Activated CD8-positive, alpha-beta memory T cell treated with anti-CD3 and anti-CD28 coated beads for 1 hour (primary cell): ENCODE measurements at places on chromosomes 4 and X.

GRCh38 chrX:123493857-123494256 lies 239.0 kb downstream of the THOC2 start:
- no peak for DNase-seq

DNA sequence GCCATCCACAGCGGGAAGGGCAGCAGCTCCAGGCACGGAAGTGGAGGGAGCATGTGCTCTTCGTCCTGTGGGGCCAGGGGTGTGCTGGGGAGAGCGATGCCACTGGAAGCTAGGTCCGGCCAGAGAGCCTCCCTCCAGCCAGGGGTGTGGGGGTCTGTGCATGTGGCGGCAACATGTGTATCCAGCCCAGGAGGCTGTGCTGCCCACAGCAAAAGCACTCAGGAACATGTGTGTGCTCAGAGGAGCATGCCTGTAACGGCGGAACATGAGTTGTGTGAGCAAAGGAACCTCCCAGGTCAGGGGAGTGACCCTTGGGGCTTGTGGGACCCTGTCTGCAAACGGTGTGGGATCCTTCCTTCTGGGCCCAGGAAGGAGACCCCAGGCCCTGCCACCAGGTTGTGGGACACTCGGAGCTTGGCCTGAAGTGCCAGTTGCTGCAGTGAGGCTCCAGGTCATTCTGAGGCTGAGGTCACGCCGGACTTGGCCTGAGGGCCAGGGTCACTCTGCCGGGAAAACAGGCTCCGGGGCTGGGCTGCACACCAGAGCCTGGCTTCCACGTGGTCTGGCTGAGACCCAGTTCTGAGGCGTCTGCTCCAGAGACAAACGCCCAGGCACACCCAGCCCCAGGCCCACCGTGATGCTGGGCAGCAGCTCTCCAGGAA lies 37.2 kb downstream of the CPLX1 start:
- no peak for DNase-seq

- no peak for DNase-seq
These were observed 124.2 kb downstream of the C4orf51 start for GRCh38 chr4:145804116-145804515.

GRCh38 chr4:13872155-13872554 lies 244.6 kb upstream of the BOD1L1 start:
- no peak for DNase-seq

GRCh38 chr4:110902500-110902899 lies 279.6 kb upstream of the PITX2 start:
- DNase-seq: no peak

GRCh38 chr4:3612281-3612680 lies 80.1 kb upstream of the LRPAP1 start:
- DNase-seq: no peak

- DNase-seq: no peak
These were observed 585.0 kb downstream of the STPG2 start for GRCh38 chr4:97558204-97558778.

DNA sequence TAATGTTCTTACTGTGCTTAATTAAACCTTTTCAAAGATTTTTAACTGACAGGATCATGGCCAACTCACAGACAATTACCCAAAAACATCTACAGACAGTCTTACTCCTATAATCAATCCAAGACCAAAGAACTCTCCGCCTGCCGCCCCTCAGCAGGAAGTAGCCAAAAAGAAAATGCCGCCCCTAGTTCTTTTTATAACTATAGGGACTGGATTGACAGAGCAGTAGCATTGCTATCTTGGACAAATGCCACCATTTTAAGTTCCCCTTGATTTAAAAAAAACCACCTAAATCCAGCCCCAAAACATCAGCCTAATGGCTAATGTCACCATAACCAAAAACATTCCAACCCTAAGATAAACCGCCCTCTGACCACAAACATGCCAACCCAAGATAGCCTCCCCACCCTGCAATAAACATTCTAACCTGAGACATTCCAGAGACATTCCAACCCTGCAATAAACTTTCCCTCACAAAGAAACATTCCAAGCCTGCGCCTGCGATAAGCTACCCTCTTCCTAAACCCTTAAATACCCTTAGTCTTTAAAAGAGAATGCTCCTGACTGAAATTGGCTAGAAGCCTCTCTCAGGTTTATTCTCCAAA lies 77.0 kb downstream of the COQ2 start:
- no peak for DNase-seq

DNA sequence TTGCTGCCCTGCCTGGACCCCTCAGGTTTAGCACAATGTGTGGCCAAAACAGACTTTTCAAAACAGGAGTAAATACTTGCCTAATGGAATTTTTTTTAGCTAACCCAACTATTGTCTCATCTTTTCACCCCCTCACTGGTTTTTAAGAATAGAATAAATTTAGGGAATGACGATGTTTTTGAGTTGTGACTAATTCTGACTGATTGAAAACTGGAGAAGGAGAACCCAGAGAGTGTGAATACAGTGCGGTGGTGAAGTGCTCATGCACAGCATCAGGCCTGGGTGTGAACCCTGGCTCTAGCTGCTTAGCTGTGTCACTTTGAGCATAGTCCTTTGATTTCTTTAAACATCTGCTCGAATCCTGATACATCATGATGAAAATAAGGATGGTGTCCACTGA lies 10.5 kb downstream of the ANTXR2 start:
- DNase-seq: no peak

- DNase-seq: no peak
These were observed 46.2 kb upstream of the TXK start for GRCh38 chr4:48180234-48180633.

GRCh38 chrX:27746516-27746915 lies 61.3 kb upstream of the MAGEB10 start:
- DNase-seq: no peak

DNA sequence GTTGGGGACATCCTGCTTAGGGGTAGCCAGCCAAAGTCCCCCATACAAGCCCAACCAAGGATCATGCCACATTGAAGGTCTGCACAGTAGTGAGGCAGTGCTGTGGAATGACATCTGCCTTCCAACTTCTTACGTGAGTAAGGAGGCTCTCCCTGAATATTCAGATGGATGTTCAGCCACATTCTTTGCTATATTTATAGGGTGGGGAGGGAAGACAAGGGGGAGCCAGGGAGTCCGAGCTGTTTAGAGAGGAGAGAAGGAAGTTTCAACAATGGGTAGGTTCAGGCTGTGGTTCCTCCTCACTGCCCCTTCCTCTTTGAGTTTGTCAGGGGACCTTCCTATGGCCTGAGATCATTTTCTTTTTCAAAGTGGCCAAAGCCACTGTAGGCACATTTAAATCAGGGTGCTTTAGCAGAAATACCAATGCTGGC lies 29.8 kb downstream of the MSN start:
- DNase-seq: no peak

DNA sequence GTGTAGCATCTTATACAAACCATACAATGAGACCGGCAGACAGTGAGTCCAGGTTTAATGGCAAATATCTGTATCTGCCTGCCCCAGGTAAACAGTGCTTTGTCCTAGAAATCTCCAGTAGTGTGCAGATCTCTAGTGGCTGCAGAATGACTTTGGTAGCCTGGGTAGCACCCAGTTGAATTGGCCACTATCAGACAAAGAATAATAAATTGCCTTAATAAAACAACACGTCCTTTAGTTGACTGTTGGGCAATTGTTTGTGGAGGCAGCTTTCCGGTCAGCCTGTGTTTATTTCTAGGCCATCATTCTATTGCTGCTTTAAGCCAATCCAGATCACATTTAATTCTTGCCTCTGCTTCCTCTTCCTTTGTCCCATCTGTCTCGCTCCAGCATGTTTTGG lies 52.5 kb downstream of the SNX25 start:
- DNase-seq: no peak

DNA sequence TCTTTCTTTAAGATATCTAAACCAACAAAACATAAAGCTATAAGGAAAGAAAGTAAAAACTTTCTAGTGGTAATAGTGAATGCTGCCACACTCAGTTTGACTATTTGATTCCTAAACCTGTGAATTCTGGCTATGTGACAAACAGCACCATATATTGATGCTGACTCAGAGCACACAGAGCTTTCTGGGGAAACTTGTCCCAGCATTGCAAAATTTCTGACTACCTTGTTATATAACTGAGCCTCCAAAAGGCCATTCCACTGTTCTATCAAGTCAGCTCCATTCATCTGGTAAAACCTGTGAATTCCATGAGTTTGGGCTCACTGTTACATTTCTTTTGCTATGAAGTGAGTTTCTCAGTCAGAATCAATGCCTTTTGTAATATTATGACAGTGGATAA lies 1229.7 kb downstream of the PCDH18 start:
- no peak for DNase-seq

DNA sequence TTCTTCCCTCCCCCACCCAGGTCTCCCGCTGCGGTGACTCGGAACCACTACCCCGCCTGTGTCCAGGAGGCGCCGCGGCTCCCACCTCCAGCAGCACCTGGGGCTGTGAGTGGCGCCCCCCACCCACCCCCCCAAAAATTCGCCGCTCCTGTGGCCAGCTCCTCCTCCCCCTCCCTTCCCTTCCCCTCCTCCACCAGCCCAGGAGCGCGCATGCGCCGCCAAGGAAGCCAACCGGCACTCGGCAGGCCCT lies 278 bp downstream of the CLOCK start:
- no peak for DNase-seq

DNA sequence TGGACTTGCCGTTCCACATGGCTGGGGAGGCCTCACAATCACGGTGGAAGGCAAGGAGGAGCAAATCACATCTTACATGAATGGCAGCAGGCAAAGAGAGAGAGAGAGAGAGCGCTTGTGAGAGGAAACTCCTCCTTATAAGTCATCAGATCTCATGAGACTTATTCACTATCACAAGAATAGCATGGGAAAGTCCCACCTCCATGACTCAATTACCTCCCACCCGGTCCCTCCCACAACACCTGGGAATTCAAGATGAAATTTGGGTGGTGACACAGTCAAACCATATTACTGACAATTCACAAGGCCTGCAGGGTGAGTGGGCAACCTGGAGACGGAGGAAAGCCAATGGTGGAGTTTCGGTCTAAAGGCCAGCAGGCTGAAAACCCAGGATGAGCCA lies 394.3 kb upstream of the TRAM1L1 start:
- DNase-seq: no peak

- DNase-seq: no peak
These were observed 160.2 kb upstream of the CPEB2 start for GRCh38 chr4:14841801-14842768.

- no peak for DNase-seq
These were observed 71.3 kb upstream of the MED14 start for GRCh38 chrX:40806513-40807220.

DNA sequence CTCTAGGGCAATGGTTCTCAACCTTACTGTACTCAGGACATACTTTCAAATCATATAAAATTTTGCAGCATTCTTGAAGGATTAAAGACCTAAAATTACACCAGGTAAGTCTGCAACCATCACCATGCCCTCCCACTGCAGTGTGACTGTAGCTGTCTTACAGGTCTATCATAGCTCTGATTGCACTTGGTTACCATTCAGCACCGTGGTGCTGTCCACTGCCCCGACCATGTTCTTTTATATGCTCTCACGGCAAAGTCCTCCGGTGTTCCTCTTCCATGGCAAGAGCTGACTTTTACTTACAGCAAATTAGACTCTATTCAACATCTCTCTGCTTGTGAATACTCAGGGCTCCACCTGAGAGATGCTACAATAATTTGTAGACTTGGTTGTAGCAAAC lies 11.5 kb downstream of the CRMP1 start:
- no peak for DNase-seq

DNA sequence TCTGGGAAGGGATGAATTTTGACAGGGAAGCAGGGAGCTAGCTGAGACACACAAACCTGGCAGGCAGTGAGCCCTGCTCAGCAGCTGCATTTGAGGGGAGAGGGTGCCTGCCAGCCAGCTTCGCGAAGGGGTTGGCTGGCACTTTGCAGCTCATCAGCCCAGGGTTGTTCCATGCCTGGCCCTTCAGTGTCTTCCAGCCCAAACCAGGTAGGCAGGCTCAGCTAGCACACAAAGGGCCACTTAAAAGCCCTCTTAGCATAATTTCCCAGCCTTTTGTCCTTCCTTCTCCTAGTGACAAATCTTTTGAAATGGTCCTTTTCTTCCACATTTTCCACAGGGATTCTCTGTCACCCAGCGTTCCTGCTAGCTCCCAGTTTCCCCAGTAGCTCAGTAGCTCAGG lies 4.3 kb upstream of the FRMPD3 start:
- no peak for DNase-seq

- DNase-seq: no peak
These were observed 40.8 kb downstream of the ZNF518B start for GRCh38 chr4:10416441-10416840.

- no peak for DNase-seq
These were observed 226.9 kb downstream of the ARHGAP24 start for GRCh38 chr4:85701861-85702321.

GRCh38 chr4:4704267-4704666 lies 155.2 kb upstream of the MSX1 start:
- no peak for DNase-seq
